ENCODE measurements at places on chromosomes 5 and 9. TPM values are rescaled to one million over a fixed set of nuclear protein-coding genes. Genes with fewer than 3 reads are reported as not detected.

DNA sequence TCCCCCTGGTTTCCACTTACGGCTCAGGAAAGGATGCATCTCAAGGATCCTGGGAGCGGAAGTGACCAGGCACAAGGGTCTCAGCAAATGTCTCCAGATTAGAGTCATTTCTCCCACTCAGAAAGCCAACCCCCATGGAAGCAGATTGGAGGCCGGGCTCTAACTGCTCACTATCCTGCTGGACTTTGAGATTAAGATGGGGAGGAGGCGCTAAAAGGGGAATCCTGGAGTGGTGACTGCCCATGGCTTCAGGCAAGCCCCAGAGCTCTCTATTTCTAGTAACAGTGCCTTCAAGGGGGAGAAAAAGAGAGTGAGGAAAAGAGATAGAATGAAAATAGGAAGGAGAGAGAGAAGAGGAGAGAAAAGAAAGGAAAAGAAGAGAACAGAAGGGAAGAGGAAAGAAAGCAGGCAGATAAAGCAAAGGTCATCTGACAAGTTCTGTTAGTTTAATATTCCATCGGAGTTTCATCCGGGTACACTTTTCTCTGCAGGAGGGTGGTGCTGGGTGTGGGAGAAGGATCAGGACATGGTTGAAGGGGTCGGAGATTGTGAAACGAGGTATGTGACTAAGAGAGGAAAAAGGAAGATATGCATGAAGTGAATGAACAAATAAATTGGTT, at the start of gene AGXT2:
TSS of gene AGXT2 (minus strand) at position 165 of the 620 bp plus-strand sequence. CDS start at position 108, 57 bp downstream.
- no peak for DNase-seq

DNA sequence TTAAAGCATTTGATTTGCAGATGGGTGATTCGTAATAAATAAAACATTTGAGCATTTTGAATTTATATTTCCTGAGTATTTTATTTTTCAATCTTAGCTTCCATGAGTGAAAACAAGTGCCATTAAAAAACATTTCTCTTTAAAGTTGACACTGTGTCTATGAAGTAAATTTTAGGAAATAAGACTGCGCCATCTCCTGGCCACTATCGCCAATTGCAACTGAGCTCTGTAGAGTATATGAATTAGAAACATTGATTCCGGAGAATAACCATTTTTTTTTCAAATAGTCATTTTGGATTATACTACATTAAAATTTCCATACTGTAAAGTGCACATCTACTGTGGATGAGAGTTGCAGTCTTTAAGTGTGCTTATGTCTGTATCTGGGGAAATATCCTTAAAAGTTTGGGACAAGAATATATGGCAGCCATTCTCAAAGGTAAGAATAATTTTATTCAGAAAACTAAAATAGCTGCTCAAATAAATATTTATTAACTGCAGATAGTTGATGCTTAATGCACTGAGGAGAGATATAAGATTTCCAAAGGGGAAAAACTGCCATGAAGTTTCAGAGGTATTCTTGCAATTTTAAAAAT, 5.9 kb downstream of the DMRTA1 start:
- peak; percentile 40 for DNase-seq

- no peak for DNase-seq
Observed at GRCh38 chr5:178194026-178194425, 6.9 kb upstream of the GMCL2 start.

- peak; percentile 73 for DNase-seq
Observed at GRCh38 chr5:95822043-95822541, 434 bp downstream of the GLRX start.

DNA sequence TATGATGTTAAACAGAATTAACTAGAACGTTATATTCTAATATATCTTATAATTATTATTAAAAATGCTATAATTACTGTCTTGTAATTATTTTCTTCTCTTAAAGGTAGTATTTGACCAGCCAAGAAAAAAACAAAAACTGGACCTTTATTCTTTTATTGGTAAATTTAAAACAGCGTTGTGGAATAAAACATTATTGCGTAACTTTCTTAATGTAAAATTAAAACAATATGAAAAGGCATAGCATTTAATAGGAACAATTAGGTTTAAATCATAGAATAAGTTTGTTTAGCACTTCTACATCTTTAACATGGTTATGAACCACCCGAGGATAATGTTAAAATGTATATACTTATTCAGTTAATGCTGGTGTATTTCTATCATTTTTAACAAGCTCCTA, 574.5 kb upstream of the CDH18 start:
- no peak for DNase-seq

ST8SIA4 gene
- total RNA-seq: 0.35 TPM

GRCh38 chr5:42760426-42760825, 3.8 kb downstream of the CCDC152 start:
- no peak for DNase-seq

GRCh38 chr5:31965227-31965626, 208.9 kb downstream of the GOLPH3 start:
- DNase-seq: no peak

- no peak for DNase-seq
Observed at GRCh38 chr5:15539951-15540350, 40.0 kb downstream of the FBXL7 start.

DNA sequence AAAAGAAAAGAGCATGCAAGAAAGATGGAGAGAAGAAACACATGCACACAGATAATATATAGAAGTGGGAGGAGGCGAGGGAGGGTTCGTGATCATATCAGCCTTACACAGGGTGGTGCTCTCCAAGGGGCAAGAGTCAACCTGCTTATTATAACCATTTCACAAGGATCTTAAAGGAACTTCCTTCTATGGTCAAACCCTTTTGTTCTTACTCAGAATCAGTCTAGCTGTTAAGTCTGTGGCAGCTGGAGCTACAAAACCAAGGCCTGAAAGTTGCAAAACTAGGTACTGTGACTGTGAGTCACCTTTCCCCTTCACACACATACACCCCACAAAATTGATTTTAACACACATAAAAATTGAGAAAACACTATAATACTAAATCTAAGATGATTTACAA, 18.5 kb upstream of the ERMP1 start:
- no peak for DNase-seq

SGTB gene
- total RNA-seq: 19.8 TPM

PCDHGC4 gene
- 3.6 TPM for total RNA-seq

OR2K2 gene
- total RNA-seq: not detected

- no peak for DNase-seq
Observed at GRCh38 chr5:111626473-111627148, 114.3 kb upstream of the STARD4 start.

- no peak for DNase-seq
Observed at GRCh38 chr9:131485728-131486422, 16.8 kb upstream of the POMT1 start.

- DNase-seq: peak; percentile 62
Observed at GRCh38 chr5:149381986-149382338, 2.9 kb upstream of the IL17B start.

DNA sequence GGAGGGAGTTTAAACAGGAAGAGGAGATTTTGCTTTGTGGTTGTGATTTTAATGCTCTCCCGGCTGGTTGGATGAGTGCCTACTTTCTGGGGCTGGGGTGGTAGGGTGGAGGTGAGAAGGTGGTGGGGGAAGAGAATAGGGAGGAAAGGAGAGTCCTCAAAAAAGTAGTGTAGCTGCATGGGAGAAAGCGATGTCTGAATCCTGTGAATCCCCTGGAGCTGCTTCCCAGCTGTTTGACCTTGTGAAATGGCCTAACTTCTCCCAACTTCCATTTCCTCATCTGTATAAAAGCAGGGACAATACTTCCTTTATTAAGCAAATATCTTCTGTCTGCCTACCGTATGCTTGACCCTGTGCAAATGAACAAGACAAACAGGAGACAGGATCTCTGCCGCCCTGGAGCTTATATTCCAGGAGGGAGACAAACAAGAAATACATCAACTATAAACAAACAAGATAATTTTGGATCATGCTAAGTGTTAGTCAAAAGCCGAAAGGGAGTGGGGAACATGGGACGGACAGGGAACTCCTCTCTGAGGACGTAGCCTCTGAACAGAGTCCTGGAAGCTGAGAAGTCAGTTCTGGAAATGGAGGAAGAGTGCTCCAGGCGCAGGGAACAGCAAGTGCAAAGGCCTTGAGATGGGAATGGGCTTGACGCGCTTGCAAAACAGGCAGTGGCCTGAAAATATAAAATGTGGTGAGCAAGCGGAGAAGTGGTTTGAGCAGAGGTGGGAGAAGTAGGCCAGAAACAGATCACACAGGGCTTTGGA, 103.5 kb downstream of the SPRY4 start:
- DNase-seq: peak; percentile 43

DNA sequence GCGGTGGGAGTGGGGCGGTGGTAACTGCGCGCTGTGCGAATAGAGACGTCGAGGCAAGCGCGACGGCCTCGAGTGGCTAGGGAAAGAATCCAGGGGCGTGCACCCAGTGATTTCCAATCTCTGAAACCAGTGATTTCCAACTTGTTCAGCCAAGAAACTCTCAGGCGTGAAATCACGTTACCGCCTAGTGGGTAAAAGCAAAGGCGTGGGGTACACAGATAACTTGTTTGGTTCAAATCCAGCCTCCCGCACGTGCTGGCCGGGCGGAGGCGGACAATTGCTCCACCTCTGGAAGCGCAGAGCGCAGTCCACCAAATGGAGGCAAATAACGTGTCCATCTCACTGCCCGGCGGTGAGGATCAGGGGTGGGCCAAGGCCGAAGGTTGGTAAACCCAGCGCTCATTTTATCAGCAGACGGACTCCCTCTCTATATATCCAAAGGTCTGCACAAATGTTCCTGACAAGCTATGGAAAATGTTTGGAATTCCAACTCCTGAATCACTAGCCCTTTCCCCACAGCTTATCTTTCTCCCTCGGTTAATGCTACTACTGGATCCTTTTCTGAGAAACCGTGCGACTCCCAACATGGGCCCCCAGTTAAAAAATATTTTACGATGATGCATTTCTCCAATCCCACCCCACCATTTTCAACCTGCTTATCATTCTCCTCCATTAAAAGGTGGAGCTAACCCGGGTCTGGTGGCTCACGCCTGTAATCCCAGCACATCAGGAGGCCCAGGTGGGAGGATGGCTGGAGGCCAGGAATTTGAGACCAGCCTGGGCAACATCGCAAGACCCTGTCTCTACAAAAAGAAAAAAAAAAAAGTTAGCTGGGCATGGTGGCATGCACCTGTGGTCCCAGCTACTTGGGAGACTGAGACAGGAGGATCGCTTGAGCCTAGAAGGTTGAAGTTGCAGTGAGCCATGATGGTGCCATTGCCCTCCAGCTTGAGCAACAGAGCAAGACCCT, 950 bp upstream of the FNBP1 start:
- no peak for DNase-seq

- no peak for DNase-seq
Observed at GRCh38 chr9:72949244-72949582, 3.6 kb downstream of the ALDH1A1 start.

SLC36A2 gene
- not detected for total RNA-seq

GRCh38 chr9:105291938-105292337, 47.5 kb downstream of the SLC44A1 start:
- DNase-seq: no peak

C9orf43 gene
- total RNA-seq: 0.81 TPM

GRCh38 chr5:137146402-137146890, 352.7 kb downstream of the SPOCK1 start:
- peak; percentile 20 for DNase-seq

INSL6 gene
- total RNA-seq: not detected
